ENCODE measurements at places on chromosomes 6 and 20.

DNA sequence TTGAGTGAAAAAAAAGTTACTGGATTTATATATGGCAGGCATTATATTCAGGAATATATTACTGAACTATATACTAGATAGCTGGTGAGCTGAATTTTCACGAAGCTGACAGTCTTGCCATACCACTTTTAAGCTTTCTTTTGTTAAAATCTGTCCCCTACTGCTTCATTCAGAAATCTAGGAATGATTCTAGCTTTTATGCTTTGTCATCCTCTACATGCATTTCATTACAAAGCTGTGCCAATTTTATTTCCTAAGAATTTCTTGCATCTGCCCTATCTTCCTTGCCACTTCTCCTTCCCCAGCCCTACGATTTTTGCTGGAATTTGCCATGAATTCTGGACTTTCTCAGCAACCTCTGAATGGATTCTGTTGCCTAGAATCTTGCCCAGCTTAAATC lies 158.5 kb upstream of the ADGRB3 start:
- H3K27ac ChIP-seq, result no peak overlapping the region
- no peaks in the 10 kb centered on the region for H3K36me3 ChIP-seq
- no peaks in the 10 kb centered on the region for H3K27me3 ChIP-seq

DNA sequence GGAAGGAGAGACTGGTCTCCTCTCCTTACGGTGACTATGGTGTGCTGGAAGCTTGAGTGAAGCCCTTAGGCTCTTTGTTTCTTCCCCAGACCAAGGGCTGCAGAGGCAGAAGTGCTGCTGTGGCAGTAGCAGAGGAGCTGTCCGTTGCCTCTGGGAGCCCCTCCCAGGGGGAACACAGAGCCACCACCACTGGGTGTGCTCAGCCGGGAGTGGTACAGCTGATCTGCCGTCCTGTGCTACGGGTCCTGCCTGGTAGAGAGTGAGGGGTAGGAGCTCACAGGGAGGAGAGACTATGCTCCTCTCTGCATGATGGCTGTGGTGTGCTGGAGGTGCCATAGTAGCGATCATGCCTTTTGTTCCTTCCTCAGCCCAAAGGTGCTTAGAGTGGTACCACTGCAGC lies 318.7 kb downstream of the DOK5 start:
- no peaks in the 10 kb centered on the region for H3K27me3 ChIP-seq
- H3K27ac ChIP-seq, result no peak overlapping the region
- H3K36me3 ChIP-seq, result no peaks in the 10 kb centered on the region
- H3K4me3 ChIP-seq, result no peak overlapping the region
- H3K4me1 ChIP-seq, result no peaks in the 10 kb centered on the region

GRCh38 chr6:33490198-33490597 lies 35.8 kb downstream of the ZBTB9 start:
- DNase-seq, result no peak
- no peaks in the 10 kb centered on the region for H3K4me1 ChIP-seq
- H3K27ac ChIP-seq, result no peak overlapping the region
- H3K27me3 ChIP-seq, result peaks cover 21% of the 10 kb centered on the region
- no peak overlapping the region for H3K4me3 ChIP-seq
- H3K36me3 ChIP-seq, result no peaks in the 10 kb centered on the region

DNA sequence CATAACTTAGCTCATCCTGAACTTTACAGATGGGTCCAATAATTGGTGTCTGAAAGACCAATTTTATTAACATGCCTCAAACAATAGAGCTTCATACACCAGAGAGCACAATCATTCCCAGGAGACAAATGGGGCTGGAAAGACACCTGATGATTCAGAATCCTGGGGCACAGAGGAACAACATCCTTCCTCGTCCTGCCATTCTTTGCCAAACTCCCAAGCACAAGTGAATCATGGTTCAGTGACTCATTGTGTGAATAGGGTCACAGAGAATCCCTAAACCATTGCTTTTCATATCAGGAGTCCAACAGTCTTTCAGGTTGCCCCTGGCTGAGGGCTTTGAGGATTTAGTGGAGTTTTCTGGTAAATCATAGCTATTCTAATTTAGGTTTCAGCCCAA lies 266.4 kb upstream of the BMP2 start:
- no peak for DNase-seq
- no peaks in the 10 kb centered on the region for H3K27me3 ChIP-seq
- H3K4me1 ChIP-seq, result no peaks in the 10 kb centered on the region
- peaks cover 1% of the 10 kb centered on the region for H3K36me3 ChIP-seq

- no peak overlapping the region for H3K4me3 ChIP-seq
- no peaks in the 10 kb centered on the region for H3K36me3 ChIP-seq
- no peaks in the 10 kb centered on the region for H3K27me3 ChIP-seq
- H3K27ac ChIP-seq, result no peak overlapping the region
- peaks cover 16% of the 10 kb centered on the region for H3K4me1 ChIP-seq
Observed at GRCh38 chr20:8523684-8524083, 391.6 kb downstream of the PLCB1 start.

- H3K4me1 ChIP-seq, result peaks cover 79% of the 10 kb centered on the region
- no peaks in the 10 kb centered on the region for H3K27me3 ChIP-seq
Observed at GRCh38 chr20:41567615-41568014, 50.6 kb downstream of the CHD6 start.

DNA sequence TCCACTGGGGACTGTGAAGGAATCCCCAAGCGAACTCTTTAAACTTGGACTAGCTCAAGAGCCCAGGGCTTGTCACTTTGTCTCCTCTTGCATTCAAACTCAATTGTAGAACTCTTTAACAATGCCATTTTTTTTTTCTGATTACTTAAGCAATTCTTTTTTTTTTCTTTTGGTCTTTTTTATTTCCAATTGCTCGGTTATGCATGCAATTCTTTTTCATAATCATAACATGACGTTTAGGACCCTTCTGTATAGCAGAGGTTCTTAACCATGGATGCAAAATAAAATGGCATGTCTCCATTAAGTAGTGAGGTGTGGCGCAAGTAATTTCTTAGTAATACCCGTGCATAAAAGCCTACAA lies 466 bp upstream of the BFSP1 start:
- H3K27me3 ChIP-seq, result no peaks in the 10 kb centered on the region
- peaks cover 7% of the 10 kb centered on the region for H3K4me1 ChIP-seq
- no peak for DNase-seq
- no peak overlapping the region for H3K27ac ChIP-seq
- H3K36me3 ChIP-seq, result no peaks in the 10 kb centered on the region
- peak overlapping the region; percentile 72 for H3K4me3 ChIP-seq

DNA sequence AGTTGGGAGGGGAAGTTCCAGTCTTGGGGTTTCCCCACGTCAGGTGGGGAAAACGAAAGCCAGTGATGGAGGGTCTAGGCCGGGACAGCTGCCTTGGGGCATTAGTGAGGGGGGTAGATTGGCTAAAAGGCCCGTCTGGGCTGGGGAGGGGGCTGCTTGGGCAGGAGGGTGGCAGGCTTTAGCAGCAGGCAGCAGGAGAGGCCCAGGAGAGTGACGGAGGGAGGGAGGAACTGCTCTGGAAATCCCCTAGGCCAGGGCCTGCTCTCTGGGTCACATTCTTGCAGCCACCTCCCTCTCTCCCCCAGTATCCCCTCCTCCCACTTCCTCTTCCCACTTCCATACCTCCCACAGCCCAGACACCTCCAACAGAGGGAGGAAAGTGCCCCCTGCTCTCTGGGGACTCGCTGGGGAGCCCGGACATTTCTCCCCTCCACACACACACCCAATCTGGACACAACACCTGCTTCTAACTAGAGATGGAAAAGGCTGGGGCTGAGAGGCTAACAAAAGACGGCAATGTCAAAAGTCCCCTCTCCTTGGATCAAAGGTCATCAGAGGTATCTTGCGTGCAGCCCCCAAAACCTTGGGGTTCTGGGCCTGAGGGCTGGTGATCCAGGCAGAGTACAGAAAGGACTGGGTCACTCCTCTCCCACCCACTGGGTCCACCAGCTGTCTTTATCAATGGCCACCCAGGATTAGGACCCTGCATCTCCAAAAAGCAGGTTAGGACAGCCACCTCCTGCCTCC lies 1.8 kb downstream of the NFKBIE start:
- peak overlapping the region; percentile 98 for H3K27ac ChIP-seq
- DNase-seq, result no peak
- H3K4me3 ChIP-seq, result peak overlapping the region; percentile 94
- peaks cover 36% of the 10 kb centered on the region for H3K4me1 ChIP-seq

DNA sequence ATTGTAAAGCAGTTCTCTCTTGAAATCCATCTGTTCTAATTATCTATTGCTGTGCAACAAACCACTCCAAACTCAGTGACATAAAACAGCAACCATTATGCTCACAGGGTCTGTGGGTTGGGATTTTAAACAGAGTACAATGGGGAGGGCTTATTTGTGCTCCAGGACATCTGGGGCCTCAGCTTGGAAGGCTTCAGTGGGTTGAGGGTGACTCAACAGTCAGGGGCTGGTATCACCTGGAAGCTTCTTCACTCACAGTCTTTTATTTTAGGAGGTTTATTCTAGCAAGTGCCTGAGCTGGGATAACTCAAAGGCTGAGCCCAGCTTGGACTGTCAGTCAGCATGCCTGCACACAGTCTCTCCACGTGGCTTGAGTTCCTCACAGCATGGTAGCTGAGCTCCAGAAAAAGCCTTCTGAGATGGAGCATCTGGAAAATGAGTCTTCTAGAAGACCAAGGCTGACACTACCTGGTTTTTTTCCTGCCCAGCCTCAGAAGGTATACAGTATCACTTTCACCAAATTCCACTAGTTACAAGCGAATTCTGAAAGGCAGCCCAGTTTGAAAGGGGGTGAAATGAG lies 234.6 kb upstream of the ID4 start:
- H3K4me3 ChIP-seq, result no peak overlapping the region
- H3K36me3 ChIP-seq, result no peaks in the 10 kb centered on the region
- DNase-seq, result no peak

GRCh38 chr6:35583893-35584688 lies 71.4 kb upstream of the TULP1 start:
- H3K4me1 ChIP-seq, result peaks cover 29% of the 10 kb centered on the region
- H3K36me3 ChIP-seq, result peaks cover 37% of the 10 kb centered on the region
- H3K4me3 ChIP-seq, result no peak overlapping the region
- no peak overlapping the region for H3K27ac ChIP-seq

- peaks cover 14% of the 10 kb centered on the region for H3K27me3 ChIP-seq
- no peaks in the 10 kb centered on the region for H3K36me3 ChIP-seq
- no peak overlapping the region for H3K4me3 ChIP-seq
Observed at GRCh38 chr6:99324996-99325395, 24.5 kb downstream of the FAXC start.

DNA sequence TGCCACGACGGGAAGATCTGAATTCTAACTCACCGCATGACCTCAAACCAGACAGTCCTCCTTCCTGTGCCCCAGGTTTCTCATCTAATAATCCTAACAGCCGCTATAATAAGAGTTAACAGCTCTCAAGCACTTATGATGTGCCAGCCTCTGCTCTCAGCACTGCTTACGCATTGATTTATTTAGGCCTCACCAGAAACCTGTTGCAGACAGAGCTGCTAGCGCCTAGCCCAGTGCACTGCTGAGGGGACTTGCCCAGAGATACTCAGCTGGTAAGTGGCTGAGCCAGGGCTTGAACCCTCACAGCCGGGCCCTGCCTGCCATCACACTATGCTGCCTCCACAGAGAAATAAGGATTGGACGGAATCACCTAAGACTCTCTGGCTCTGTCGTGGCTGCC lies 37.7 kb downstream of the GRM4 start:
- no peaks in the 10 kb centered on the region for H3K4me1 ChIP-seq
- DNase-seq, result no peak
- peaks cover 94% of the 10 kb centered on the region for H3K27me3 ChIP-seq
- no peak overlapping the region for H3K27ac ChIP-seq
- H3K36me3 ChIP-seq, result no peaks in the 10 kb centered on the region

DNA sequence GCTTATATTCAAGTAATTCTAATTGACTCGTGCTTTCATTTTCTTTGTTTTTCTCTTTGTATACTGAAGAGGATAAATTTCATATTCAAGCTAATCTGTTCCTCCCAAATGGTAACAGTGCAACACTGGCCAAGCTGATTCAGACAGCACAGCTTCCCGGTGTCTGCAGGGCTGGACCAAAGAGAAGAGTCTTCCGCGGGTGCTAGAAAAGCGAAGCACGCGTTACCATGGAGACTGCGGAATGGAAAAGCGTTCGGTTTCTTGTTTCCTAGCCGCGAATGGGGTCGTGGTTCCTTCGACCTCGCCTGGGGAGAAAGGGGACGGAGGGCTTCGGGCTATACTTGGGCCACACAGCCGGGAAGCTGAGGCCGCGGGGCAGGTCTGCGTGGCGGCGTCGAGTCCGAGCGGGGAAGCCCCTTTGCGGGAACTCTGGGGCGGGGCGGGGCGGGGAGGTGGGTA lies 6.2 kb upstream of the ZNF311 start:
- no peak for DNase-seq
- peaks cover 73% of the 10 kb centered on the region for H3K27me3 ChIP-seq
- H3K4me1 ChIP-seq, result peaks cover 15% of the 10 kb centered on the region
- H3K27ac ChIP-seq, result no peak overlapping the region
- H3K4me3 ChIP-seq, result peak overlapping the region; percentile 73

GRCh38 chr6:99592900-99593299 lies 13.7 kb upstream of the PRDM13 start:
- no peak overlapping the region for H3K27ac ChIP-seq
- H3K27me3 ChIP-seq, result peaks cover 96% of the 10 kb centered on the region
- peaks cover 2% of the 10 kb centered on the region for H3K36me3 ChIP-seq
- no peak overlapping the region for H3K4me3 ChIP-seq

DNA sequence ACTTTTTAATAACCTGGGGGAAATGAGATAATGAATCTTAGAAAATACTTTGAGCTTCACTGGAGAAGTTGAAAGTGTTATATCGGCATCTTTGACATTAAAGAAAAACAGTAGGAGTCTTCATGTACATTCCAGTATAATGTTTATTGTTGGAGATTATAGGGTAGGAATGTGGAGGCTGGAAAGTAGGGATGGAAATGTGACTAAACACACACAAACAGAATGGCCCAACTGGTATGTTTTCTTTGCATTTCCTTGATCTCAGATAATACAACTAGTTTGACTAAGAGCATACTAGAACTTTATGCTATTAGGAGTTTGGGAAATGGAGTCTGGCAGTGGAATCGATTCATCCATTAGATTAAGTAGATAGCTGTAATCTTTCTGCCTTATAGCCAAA lies 10.1 kb upstream of the BAG2 start:
- DNase-seq, result no peak
- H3K27ac ChIP-seq, result no peak overlapping the region
- peaks cover 3% of the 10 kb centered on the region for H3K36me3 ChIP-seq
- H3K27me3 ChIP-seq, result no peaks in the 10 kb centered on the region

DNA sequence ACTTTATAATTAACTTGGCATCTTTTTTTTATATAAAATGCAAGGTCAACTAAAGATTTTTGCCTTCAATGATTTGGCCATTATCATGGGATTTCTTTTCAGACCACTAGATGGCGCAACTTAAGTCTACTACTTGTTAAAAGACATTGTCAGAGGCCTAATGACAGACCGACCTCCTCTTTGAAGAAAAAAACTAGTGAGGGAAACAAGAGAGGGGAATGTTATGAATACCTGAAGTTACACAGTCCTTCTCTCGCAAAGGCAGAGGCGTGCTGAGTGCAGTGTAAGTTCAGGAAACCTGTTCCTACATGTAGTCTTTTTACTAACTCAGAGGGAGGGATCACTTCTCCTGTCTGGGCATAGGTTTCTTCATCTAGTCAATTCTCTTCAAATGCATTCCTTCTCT lies 9.3 kb downstream of the TRAPPC3L start:
- no peak overlapping the region for H3K4me3 ChIP-seq
- H3K27me3 ChIP-seq, result peaks cover 51% of the 10 kb centered on the region
- peak; percentile 14 for DNase-seq
- no peaks in the 10 kb centered on the region for H3K4me1 ChIP-seq

GRCh38 chr20:54043076-54043967 lies 27.1 kb downstream of the BCAS1 start:
- no peak overlapping the region for H3K4me3 ChIP-seq
- H3K27ac ChIP-seq, result no peak overlapping the region
- no peaks in the 10 kb centered on the region for H3K36me3 ChIP-seq

- peak overlapping the region; percentile 19 for H3K27ac ChIP-seq
- H3K4me3 ChIP-seq, result no peak overlapping the region
- peaks cover 2% of the 10 kb centered on the region for H3K36me3 ChIP-seq
Observed at GRCh38 chr6:138971601-138972000, 16.5 kb downstream of the REPS1 start.

All from central memory CD8-positive, alpha-beta T cell (primary cell).